ENCODE measurements at places on chromosomes 3 and 15.
A peak's percentile ranks its signal among the peaks of the same experiment; 100 is the strongest.

DNA sequence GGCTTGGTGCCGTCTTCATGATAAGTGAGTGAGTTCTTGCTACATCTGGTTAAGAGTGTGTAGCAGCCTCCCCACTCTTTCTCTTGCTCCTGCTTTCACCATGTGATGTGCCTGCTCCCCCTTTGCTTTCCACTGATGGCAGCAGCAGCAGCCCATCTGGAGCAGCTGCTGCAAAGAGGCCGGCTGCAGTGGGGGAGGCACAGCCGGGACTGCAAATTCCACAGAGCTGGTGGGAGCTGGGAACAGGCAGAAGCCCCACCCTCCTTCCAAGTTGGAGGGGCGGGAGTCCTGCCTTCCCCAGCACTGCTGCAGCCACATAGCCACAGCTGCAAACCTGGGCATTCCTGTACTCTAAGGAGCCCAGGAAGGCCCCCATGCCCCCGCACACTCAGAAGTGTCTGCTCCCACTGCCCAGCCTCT lies 62.8 kb upstream of the IMPG2 start:
- no peak for DNase-seq

GRCh38 chr3:52532517-52532837 lies 1.2 kb downstream of the NT5DC2 start:
- no peak for DNase-seq

DNA sequence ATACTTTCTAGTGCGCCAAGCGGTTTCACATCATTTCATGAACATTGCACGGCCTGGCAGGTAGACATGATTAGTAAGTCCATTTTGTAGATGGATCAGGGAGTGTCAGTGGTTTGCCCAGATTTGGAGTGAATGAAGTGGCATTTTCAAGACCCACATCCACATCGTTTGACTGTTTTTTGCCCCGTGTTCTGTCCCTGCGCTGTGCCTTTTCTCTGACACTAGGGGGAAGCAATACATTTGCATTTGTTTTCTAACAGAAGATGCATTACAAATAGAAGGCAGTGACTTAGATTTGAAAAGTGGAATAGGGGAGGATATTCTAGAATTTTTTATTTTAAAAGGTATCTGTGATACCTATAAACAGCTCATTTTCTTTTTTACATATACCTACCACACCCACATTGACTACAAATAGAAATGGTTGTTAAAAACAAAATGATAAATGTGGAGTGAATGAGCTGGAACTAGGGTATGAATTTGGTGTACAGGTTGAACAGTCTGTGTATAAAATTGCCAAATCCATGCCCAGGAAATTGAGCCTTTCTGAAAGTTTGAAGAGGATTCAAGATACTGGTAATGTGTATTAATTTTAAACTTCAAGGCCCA lies 98.0 kb downstream of the USP13 start:
- DNase-seq, result peak; percentile 47

GRCh38 chr3:197495999-197496745 lies 59.6 kb downstream of the BDH1 start:
- DNase-seq, result no peak

- DNase-seq, result peak; percentile 81
Measured at GRCh38 chr3:150409125-150409511, 1.0 kb downstream of the TSC22D2 start.

DNA sequence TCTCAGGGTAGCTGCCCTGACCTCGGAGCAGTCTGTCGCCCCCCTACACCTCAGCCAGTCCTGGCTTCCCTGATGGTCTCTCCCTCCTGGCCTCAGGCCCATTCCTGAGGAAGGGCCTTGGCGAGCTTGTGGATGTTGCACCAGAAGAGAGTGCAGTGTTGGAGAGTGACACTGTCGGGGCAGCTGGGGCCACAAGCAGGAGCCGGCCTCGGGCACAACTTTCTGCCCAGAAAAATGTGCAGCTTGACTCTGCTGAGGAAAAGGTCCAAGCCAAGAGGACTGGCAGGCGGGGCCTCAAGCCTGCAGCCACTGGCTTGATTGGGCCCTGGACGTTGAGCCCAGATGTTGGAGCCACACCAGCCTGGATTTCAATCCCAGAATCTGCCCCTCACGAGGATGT lies 12.8 kb downstream of the HEMK1 start:
- DNase-seq, result no peak

DNA sequence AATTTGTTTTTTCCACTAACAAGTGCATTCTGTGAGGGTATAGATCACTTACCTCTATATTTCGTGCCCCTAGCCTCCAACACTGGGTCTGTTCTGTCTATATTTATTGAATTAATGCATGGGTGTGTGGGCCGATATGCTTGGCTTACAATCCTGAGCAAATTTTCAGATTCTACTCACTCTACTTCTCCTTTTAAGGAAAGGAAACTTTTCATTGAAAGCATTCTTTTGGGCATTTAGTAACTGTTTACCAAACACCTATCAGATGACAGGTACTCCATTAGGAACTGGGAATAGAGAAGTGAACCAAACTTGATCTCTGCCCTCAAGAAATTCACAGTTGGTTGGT lies 60.5 kb downstream of the TLE3 start:
- DNase-seq, result no peak

DNA sequence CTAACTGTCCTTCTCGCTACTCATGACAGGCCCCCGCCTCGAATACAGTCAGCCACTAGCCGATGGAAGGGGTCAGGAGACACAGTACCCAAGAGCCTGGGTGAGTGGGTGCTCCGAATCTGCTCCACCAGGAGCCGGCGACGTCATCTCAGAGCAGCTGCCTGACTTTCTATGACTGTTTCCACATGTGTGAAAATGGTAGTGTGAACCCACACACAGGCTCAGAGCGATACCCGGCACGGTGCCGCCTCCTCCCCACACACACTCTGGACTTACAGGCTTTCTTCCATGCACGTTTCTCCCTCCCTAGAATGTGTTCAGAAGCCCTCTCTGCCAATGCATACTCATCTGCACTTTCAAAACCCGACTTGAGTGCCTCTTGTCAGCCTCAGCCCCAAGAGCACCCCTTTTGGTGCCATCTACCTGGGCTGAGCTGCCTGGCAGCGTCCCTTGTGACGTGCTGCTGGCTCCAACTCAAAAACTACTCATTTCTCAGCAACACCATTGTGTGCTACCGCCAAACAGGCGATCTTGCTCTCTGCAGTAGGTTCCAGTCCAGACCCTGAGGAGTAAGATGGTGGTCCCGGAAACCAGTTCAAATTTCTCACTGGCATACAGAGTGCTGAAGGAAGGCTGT lies 29.7 kb downstream of the VGLL4 start:
- DNase-seq, result no peak

All from NCI-H526 (cell line).